ENCODE measurements at places on chromosomes 2 and 18.

- DNase-seq = no peak
Observed at GRCh38 chr2:11348209-11348749, 3.8 kb upstream of the ROCK2 start.

GRCh38 chr18:66511792-66512191 lies 92.1 kb downstream of the CDH19 start:
- DNase-seq = no peak

GRCh38 chr18:22703883-22704585 lies 229.1 kb upstream of the RBBP8 start:
- no peak for DNase-seq

GRCh38 chr2:161112908-161113307 lies 47.3 kb upstream of the TANK start:
- DNase-seq = no peak

DNA sequence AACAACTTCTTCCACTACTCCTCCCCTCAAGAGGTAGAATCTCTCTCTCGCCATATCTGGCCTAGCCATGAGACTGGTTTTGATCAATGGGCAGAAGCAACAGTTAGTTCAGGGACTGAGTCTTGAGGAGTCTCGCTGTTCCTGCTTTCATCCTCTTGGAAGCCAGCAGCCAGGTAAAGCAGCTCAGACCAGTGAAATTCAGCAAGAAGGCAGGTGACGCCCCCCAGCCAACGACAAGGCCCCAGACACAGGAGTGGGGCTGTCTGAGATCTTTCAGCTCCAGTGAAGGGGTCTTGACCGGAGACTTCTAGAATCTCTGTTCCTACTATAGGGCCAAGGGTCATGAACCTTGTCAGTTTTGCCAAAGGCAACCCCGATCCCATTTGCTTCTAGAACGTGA lies 39.7 kb upstream of the ACAA2 start:
- no peak for DNase-seq

DNA sequence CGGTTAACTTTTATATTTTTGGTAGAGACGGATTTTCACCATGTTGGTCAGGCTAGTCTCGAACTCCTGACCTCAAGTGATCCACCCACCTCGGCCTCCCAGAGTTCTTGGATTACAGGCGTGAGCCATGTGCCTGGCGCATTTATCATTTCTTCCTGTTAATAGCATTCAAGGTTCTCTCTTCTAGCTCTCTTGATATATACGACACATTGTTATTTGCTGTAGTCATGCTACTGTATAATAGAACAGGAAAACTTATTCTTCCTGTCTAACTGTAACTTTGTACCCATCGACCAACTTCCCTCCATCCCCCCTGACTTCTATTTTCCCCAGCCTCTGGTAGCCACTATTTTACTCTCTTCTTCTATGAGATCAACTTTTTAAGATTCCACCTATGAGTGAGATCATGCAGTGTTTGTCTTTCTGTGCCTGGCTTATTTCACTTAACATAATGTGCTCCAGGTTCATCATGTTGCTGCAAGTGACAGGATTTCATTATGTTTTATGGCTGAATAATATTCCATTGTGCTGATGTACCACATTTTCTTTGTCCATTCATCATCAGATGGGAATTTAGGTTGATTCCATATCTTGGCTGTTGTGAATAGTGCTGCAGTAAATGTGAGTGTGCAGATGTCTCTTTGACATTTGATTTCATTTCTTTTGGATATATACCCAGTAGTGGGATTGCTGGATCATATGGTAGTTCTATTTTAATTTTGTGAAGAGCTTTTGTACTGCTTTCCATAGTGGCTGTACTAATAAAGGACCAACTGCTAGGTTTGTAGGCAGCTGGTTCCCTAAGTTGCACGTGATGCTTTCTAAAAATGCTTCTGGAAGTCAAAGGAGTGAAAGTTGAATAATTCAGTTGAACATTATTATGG lies 205.2 kb downstream of the PRKCE start:
- no peak for DNase-seq

- no peak for DNase-seq
Observed at GRCh38 chr2:208713066-208713745, 306.6 kb downstream of the PTH2R start.

- no peak for DNase-seq
Observed at GRCh38 chr2:212539072-212539880, 674 bp upstream of the ERBB4 start.

GRCh38 chr18:941331-941730 lies 36.7 kb downstream of the ADCYAP1 start:
- DNase-seq = no peak

GRCh38 chr2:204913854-204914464 lies 368.7 kb downstream of the PARD3B start:
- DNase-seq = no peak

DNA sequence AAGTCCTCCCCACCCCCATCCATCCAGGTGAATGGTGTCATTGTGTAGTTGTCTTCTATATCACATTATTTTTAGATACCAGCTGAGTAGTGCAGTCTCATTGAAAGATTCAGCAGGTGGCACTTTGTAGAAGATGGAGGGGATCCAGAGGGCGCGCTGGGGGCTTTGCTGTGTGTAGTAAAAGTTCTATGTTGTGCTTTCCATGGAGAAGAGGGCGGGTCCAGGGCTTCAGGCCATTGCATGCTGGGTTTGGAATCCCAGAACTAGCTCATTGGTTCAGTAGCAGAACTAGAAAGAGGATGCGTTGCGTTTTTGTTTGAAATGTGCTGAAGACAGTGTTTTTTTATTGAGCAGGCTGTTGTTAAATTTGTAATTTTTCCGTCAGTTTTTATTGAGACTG lies 120.0 kb downstream of the MAP4K4 start:
- no peak for DNase-seq

DNA sequence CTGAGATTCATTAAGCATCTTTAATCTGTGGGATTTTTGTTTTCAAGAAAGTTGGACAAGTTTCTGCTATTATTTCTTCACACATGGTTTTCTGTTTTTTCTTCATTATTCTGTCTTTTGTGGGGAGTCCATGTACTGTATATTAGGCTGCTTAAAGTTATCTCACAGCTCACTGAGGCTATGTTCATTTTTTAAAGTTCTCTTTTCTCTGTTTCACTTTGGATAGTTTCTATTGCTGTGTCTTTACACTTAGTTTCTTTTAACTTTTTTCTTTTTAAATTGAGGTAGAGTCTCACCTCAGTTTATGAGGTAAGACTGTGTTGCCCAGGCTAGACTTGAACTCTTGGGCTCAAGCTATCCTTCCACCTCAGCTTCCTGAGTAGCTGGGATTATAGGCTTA lies 8.6 kb downstream of the OSBPL6 start:
- DNase-seq = no peak

GRCh38 chr2:197263077-197263476 lies 47.5 kb downstream of the ANKRD44 start:
- no peak for DNase-seq

DNA sequence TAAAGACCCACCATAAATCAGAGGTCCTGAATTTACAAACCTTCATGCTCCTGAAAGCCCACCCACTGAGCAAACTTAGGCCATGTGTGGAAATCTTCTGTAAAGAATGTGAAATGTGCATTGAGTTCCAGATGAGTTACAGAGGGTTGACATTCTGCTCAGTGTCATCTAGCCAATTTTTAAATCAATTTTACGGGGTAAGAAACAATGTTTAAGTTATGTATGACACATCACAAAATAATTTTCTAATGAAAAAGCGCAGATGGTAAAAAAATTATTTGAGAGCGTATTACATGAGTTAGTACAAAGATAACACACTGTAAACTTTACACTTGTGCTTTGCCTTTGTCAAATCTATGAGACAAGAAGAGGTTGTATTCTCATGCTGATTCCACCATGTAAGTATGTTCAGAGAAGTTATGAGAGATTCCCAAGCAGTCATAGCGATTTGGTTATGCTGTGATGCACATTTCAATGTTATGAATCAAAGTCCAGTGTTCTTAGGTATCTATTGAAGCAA lies 446.3 kb downstream of the ADCYAP1 start:
- no peak for DNase-seq

GRCh38 chr2:18745431-18746272 lies 156.3 kb upstream of the NT5C1B start:
- no peak for DNase-seq

- DNase-seq = no peak
Observed at GRCh38 chr18:50630895-50631294, 71.0 kb downstream of the MAPK4 start.

DNA sequence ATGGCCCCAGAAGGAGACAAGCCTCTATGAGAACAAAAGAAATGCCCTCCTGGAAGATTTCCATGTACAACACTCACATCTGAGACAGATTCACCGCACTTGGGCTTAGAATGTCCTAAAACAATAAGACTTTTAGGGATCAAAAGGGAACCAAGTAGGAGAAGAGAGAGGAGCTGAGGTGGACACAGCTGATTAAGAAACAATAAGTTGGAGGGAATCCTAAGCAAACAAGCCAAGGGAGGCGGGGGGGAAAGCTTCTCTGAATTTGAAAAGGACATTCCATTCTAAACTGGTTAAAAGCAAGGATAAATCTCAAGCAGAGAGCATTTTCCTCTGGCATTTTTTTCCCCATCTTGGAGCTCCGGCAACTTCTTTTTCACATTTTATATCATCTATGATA lies 9.9 kb downstream of the ACVR1 start:
- DNase-seq = no peak

- no peak for DNase-seq
Observed at GRCh38 chr2:191686729-191687128, 8.8 kb downstream of the NABP1 start.

- no peak for DNase-seq
Observed at GRCh38 chr18:46061387-46061786, 10.7 kb downstream of the PSTPIP2 start.

GRCh38 chr2:18172607-18173006 lies 294.1 kb downstream of the KCNS3 start:
- DNase-seq = no peak

DNA sequence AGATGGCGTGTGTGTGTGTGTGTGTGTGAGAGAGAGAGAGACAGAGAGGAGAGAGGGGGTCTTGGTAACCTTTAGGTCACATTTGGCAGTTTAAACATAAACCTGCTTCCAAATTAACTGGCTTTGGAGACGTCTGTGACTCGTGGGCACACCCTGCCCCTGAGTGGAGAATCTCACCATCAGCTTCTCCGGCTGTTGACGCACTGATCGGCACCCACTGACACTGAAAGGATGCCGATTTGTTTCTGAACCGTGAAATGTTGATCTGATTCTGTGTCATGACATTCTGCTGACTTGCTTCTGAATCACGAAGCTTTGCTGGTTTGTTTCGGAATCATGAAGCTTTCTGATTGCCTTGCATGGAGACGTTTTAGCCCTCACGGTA lies 114.7 kb downstream of the RTP5 start:
- no peak for DNase-seq

DNA sequence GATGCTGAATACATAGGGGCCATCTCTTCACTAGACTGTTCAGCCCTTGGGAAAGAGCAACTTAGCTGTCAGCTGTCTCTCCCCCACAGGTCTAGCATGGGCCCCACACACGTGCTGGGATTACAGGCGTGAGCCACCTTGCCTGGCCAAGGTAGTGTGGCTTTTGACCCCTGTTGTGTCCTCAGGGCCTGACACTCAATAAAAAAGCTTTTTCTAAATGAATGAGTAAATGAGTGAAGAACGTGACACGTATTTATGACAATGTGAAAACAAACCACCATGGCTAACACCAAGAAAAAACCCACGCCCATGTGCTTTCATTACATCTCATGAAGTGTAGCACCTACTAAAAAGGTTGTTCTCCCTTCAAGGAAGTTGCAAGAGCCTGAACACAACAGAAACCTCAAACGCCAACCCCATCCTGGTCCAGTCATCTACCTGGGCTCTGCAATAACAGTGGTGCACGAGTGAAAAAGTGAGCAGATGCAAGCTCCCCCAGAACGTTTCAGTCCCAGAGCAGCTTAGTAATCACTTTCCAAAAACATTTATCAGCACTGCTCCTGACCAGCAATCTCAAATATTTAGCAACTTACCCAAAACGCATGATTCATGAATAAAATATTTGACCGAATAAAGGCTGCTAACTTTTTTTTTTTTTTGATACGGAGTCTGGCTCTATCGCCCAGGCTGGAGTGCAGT lies 3.4 kb downstream of the WDFY1 start:
- DNase-seq = no peak

DNA sequence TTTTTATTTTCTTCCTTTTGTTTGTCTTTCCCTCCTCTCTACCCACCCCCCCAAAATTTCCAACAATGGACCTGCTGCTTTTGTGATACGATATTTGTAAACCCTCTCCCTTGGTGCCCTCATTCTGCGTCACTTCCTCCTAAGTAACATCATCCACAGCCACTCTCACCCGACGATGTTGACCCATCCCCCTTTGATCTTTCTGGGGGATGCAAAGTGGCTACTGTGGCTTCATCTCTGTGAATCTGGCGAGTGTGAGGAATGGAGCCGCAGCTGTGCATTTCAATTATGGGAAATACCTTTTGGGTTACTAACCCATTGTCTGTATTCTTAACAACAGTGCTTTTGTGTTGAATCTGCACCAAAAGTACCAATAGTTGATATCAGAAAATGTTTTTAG lies 19.4 kb downstream of the ANTXR1 start:
- no peak for DNase-seq

DNA sequence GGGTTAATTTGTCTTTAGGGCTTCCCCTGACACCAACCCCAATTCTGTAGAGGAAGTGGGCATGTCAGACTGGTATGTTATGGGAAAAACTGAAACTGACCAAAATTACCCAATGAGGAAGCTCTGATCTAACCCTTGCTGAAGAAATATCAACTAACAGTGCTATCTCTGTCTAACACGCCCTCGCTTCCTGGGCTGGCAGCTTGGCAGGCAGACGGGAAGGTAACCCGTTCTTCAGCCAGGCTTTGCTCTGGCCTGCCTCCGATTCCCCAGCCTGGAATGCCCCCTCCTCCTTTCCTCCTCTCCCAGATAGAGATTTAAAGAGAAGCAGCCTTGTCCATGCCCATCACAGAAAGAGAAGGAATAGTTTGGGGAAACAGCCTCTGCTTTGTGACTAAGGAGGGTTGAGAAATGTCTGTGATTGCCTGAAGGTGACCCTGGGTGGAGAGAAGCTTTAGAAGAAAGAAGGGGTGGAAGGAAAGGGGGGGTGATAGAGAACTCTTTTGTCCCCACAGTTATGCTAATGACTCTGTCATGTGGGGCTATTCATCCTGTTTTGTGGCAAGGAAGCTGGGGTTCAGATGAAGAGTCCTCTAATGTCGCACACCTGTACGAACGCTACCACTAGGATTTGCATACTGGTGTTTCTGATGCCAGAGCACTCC lies 15.4 kb downstream of the HK2 start:
- no peak for DNase-seq

GRCh38 chr18:62876111-62876510 lies 160.8 kb downstream of the PHLPP1 start:
- no peak for DNase-seq

DNA sequence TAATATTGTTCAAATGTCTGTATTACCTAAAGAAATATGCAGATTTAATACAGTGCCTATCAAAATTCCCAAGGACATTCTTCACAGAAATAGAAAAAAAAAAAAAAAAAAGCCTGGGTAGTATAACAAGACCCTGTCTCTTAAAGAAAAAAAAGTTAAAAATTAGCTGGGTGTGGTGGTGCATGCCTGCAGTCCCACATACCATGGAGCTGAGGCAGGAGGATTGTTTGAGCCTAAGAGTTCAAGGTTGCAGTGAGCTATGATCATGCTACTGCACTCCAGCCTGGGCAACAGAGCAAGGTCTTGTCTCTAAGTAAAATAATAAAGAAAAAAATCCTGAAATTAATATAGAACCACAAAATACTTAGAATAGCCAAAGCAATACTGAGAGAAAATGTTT lies 51.9 kb downstream of the SLC16A14 start:
- DNase-seq = no peak
